Ovary (tissue), 10 donors: ENCODE measurements at places on chromosomes 3 and 15. TPM values are rescaled to one million over a fixed set of nuclear protein-coding genes. Genes with fewer than 3 reads are reported as not detected.
A peak's percentile ranks its signal among the peaks of the same experiment; 100 is the strongest.

GRCh38 chr15:90529011-90529370 is 732 bp upstream of the CRTC3 start:
- H3K36me3 ChIP-seq = no peaks in the 10 kb centered on the region
- H3K27me3 ChIP-seq = no peaks in the 10 kb centered on the region
- no peak for DNase-seq
- H3K4me1 ChIP-seq = peaks cover 12% of the 10 kb centered on the region
- no peak overlapping the region for H3K4me3 ChIP-seq

DNA sequence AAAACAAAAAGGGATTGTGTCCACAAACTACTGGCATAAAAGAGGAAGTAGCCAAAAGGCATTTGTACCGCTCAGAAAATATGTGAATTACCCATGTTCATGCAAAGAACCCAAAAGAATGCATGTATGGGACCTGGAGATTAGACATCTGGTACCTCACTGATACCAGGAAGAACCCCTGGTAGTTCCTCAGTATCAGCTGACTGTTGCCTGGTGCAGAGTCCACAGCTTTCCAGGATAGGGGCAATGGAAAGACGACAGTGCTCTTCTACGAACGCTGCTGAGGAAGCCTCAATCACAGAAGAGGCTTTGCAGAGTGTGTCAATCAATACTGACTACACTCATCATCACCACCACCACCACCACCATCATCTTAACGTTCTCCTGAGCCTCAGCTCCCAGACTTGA is 63.3 kb downstream of the ATP8B4 start:
- no peaks in the 10 kb centered on the region for H3K27me3 ChIP-seq
- no peak overlapping the region for H3K4me3 ChIP-seq

DNA sequence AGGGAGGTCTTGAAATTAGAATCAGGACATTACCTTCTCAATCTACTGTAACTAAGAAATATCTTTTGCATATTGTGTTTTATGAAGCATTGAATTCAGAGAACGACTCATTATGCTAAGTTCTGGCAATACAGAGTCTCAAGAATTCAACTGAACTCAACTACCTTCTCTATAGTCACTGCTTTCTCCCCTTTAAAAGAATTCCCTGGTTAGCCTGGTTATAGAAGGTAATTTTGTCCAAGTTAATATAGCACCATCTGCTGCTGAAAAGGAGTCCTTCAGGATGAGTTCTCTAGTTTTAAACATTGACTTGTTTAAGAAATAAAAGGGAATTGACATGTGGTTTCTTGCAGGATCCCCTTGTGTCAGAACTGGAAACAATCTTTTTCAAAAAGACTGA is 60.2 kb downstream of the IL16 start:
- no peaks in the 10 kb centered on the region for H3K27me3 ChIP-seq
- no peak for DNase-seq
- no peaks in the 10 kb centered on the region for H3K36me3 ChIP-seq
- no peak overlapping the region for H3K4me3 ChIP-seq

- no peak overlapping the region for H3K4me3 ChIP-seq
- no peaks in the 10 kb centered on the region for H3K27me3 ChIP-seq
- H3K27ac ChIP-seq = no peak overlapping the region
- no peak for DNase-seq
These were observed 19.2 kb downstream of the SLC41A3 start for GRCh38 chr3:126064627-126065258.

GRCh38 chr3:69210068-69210730 is 87.8 kb upstream of the LMOD3 start:
- H3K27ac ChIP-seq = no peak overlapping the region
- no peaks in the 10 kb centered on the region for H3K4me1 ChIP-seq
- no peak for DNase-seq
- no peaks in the 10 kb centered on the region for H3K27me3 ChIP-seq
- no peak overlapping the region for H3K4me3 ChIP-seq

GRCh38 chr3:130490241-130490640 is 26.7 kb upstream of the COL6A6 start:
- H3K36me3 ChIP-seq = no peaks in the 10 kb centered on the region
- H3K27ac ChIP-seq = no peak overlapping the region
- H3K4me1 ChIP-seq = no peaks in the 10 kb centered on the region
- no peak for DNase-seq
- no peaks in the 10 kb centered on the region for H3K27me3 ChIP-seq
- no peak overlapping the region for H3K4me3 ChIP-seq

- no peaks in the 10 kb centered on the region for H3K27me3 ChIP-seq
- H3K4me3 ChIP-seq = no peak overlapping the region
These were observed 190.7 kb downstream of the ZIC4 start for GRCh38 chr3:147215660-147216059.

- no peak overlapping the region for H3K27ac ChIP-seq
- H3K36me3 ChIP-seq = no peaks in the 10 kb centered on the region
- H3K4me3 ChIP-seq = no peak overlapping the region
- DNase-seq = peak; percentile 20
- no peaks in the 10 kb centered on the region for H3K4me1 ChIP-seq
These were observed 63.5 kb downstream of the OTOL1 start for GRCh38 chr3:161560008-161560637.

The SCAANT1 gene
- total RNA-seq = not detected
